Adipocyte (in vitro differentiated cells): ENCODE measurements at places on chromosomes 6 and 20.

DNA sequence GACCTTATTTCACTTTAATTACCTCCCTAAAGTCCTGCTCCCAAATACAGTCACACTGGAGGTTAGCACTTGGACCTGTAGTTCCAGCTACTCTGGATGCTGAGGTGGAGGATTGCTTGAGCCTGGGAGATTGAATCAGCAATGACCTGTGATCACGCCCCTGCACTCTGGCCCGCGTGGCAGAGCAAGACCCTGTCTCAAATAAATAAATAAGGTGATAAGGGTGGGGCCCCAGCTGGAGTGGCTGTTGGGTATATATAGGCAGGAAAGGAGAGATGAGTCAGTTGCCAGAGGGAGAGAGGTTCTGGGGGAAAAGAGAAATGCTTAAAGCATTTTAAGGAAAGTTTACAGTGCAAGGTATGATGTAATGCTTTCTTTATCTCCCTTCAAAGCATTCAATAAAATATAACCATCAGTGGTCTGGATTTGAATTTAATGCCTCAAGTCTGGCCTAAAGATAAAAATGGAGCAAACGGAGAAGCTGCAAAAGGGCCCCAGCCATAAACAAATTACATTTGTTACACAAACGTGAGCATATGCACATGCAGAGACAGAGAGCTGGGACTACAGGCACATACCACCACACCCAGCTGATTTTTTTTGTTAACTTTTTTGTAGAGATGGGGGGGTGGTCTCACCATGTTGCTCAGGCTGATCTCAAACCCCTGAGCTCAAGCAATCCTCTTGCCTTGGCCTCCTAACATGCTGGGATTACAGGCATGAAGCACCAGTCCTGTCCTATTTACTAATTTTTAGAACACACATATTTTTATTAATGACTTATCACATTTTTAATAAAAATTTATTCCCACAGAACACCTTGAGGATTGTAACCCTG lies 6.1 kb upstream of the PM20D2 start:
- peak; percentile 43 for DNase-seq

DNA sequence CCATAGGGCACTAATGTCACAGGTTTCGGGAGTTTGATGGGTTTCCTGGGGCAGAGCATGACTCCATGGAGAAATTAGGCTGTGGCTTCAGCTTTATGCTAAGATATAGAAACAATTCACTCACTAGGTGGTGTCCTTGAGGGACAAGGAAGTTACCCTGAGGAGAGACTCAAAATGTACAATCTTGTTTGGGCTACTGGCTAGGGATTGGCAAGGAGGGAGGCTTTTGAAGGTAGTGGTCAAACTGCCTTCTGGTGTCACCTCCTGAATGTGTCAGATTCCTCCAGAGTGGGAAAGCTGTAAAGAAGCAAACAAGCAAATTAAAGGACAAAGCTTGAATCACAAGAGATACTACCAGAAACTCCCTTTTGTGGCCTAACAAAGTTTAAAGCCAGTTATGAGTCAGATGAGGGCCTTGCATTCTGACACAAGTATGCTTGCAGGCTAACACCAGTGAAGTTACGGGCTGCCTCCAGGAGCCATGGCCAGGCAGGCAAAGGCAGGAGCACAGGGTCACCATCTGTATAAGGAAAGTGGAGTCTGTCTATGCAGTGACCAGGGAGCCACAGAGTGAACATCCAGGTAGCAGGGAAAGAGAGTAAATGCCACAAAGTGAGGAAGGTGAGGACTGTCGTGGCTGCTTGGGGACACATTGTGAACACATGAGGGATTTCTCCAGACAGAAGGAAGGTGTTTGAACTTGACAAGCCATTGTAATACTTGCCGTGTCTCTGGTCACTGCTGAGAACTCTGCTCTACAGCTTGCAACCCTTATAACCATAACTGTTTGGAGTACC lies 107.7 kb upstream of the DTNBP1 start:
- DNase-seq = peak; percentile 39

DNA sequence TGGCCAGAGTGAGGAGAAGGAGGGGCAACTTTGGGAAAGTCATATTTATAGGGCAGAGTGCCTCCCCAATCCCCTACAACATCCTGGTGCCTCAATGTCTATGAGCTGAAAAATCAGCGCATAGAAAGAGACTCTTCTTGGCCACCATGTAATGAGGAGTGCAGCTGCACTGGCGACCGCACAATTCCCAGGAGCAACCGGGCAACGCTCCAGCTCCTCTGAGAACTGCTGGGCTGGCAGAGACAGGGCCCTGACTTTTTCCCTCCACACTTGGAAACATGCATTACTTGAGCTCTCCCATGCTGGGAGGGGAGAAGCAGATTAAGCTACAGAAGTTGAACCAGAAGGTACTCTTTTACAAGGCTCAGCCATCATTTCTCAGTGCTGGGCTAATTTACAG lies 31.4 kb upstream of the MARCKS start:
- peak; percentile 66 for DNase-seq

- no peak for DNase-seq
These were observed 1.3 kb downstream of the RGS19 start for GRCh38 chr20:64077876-64078551.

DNA sequence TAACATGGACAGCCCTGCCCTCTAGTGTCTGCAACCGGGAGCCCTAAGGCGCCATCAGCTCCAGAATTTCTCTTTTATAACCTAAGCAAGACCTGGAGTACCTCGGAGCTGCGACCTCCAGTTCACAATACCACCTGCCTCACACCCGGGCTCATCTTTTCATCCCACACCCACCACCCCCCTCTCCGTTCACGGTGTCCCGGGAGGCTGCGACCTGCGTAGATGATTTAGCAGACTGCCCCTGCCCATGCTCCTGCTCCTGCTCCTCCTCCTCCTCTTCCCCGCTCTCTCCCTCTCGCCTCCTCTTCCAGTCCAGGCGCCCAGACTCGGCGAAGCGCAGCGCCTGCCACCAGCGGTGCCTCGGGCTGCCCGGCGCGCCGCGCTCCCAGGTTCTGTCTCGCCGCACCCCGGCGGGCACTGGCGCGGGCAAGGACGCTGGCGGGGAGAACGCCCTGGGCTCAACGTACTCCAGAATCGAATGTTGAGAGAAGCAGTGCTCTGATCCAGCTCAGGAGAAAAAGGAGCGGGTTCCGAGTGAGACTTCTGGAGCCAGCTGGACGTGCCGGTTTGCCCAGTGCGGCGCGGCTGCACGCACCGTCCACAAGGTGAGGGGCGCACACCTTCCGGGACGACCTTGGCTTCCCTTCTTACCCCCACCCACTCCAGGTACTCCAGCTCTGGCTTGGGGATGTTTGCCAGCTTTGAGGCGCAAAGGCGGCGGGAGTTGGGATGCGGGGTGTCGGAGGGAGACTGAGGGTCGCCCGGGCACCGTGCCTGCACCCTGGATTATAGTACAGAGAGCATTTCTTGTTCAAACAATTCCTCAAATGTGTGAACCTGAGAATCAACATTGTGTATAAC lies at the start of gene HTR1E:
HTR1E (plus strand) TSS at position 310 of the 861 bp plus-strand sequence. CDS start 77,807 bp downstream, outside the sequence.
- peak; percentile 51 for DNase-seq

DNA sequence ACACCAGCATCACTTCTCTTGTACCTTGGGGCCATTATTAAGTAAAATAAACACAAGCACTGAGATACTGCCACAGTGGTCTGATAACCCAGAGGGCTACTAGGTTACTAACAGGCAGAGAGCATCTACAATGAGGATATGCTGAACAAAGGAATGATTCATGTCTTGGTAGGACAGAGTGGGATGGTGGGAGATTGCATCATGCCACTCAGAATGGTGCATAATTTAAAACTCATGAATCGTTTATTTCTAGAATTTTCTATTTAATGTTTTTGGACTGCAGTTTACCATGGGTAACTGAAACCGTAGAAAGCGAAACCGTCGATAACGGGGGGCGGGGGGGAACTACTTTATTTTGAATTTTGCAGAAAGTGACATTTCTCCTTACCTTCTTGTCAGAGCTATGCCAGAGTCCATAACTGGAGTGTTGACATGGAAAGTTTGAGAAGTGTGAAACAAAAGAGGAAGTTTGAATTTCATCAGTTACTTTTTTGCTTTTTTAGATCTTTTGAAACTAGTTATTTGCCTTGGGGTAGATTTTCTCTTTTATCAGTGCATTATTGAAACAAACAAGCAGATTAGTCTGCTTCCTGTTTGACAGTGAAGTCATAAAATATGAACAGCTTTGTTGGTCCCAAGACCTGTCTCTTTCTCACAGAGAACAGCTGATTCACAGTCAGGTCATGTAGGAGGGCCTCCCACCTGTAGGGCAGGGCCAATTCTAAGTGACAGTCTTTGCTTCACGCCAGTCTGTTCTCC lies 124.9 kb downstream of the KLHL32 start:
- no peak for DNase-seq

- DNase-seq = peak; percentile 57
These were observed 137.0 kb upstream of the HEY2 start for GRCh38 chr6:125612345-125612846.

- DNase-seq = peak; percentile 72
These were observed 41.2 kb downstream of the SNX9 start for GRCh38 chr6:157864185-157864761.

GRCh38 chr6:113481910-113482309 lies 375.2 kb upstream of the MARCKS start:
- DNase-seq = no peak

DNA sequence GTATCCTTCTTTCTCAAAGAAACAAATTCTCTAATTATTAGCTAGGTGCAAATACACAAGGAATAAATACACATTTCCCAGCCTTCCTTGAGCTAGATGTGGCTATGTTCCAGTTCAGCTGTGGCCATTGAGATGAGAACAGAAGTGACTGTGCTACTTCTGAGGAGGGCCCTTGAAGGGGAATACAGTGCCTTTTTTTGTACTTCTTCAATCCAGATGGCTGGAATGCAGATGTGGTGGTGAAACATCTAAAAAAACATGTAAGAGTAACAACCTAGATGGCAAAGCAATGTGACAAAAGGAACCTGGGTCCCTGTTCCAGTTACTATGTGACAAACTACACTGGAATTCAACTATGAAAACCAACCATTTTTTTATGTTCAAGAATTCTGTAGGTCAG lies 115.4 kb upstream of the DST start:
- peak; percentile 30 for DNase-seq

- no peak for DNase-seq
These were observed 120.9 kb downstream of the UNC5CL start for GRCh38 chr6:40918040-40918651.

GRCh38 chr6:6125495-6125894 lies 118.8 kb upstream of the NRN1 start:
- DNase-seq = no peak

DNA sequence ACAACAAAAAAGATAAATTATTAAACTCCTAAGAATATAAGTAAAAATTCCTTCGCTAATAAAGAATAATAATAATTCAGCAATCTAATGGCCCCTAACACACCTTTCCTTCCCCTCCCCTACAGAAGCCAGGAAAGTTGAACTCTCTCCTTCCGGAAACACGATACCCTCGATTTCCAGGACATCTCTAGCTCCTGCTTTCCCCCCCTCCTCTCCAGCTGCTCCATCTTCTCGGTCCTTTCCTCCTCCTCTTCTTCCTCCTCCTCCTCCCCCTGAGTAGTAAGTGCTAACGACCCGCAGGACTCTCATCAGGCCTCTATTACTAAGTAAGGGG lies 603 bp downstream of the TASP1 start:
- peak; percentile 59 for DNase-seq

GRCh38 chr6:108622641-108623298 lies 62.1 kb downstream of the FOXO3 start:
- peak; percentile 93 for DNase-seq

- DNase-seq = no peak
These were observed 367.9 kb downstream of the PREX1 start for GRCh38 chr20:48459722-48460395.

DNA sequence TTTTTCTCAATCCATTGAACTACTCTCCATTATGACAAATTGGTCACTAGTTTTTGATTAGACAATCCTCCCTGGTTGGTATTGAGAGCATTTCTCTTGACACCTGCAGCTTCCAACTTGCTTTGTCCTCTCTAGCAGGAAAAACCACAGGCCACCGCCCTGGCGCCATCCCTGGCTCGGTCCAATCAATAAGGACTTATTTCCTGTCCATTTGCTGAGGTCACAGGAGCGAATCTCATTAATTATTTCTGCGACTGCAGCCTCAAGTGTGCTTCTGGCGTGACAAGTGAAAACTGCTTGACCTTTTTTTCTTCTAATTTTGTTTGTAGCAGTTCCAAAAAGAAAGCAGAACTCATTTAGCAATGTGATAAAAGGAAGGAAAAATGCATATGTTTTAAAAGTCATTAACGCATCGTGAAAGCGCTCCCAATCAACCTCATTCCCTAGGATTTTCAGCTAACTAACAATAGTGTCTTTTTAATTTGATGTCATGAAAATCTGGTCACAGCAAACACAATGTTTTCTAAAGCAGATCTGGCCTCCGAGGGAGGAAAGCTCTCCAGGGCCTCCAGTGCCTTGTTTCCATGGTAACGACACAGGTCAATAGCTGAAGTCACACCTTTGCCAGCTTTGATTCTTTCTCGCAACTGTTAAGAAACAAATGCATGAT lies 39.0 kb upstream of the BEND3 start:
- no peak for DNase-seq

- DNase-seq = no peak
These were observed 36.8 kb upstream of the IRF4 start for GRCh38 chr6:354631-355280.

- peak; percentile 81 for DNase-seq
These were observed 49.8 kb downstream of the SPATA2 start for GRCh38 chr20:49865559-49865958.

DNA sequence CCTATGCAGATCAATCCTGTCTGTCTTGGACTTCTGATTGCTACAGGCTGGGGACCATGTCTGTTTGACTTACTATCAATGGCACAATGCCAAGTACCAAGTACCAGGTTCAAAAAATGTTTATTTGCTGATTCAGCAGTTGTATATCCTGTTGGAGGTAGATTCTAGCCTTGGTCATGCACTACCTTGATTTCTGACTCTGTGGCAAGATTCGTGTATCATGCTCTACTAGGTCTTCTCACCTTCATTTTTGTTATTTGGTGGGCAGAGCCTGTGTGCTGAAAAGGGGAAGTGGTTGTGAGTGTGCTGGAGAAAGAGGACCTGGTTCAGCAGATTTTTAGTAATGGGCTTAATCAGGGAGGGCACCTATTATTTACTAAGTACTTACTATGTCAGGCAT lies 192.4 kb upstream of the MYLIP start:
- DNase-seq = no peak
